GF-D8 (cell line): ENCODE measurements at places on chromosomes 3 and 15.

- DNase-seq: no peak
Measured at GRCh38 chr3:104367000-104367399, 999.7 kb upstream of the ALCAM start.

- DNase-seq: no peak
Measured at GRCh38 chr15:71052356-71052755, 62.9 kb upstream of the THSD4 start.

DNA sequence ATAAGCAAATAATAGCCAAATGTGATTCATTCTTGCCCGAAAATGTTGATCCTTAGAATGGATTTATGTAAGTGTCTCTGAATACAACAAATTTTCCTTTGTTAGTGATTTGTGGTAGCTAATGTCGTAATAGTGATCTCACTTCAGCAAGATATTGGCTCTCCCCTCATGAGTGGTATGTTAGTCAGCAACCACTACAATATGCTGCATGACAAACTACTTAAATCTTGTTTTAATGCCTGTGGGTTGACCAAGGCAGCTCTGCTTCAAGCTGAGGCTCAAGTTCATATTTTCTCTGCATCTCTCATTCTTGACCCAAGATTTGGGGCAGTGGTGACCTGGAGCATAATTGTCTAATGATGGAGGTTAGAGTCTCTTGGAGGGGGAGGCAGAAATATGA lies 49.8 kb upstream of the GALNT15 start:
- DNase-seq: no peak

GRCh38 chr3:41418961-41419691 lies 219.8 kb downstream of the CTNNB1 start:
- DNase-seq: no peak

- DNase-seq: no peak
Measured at GRCh38 chr3:47452453-47453215, 23.1 kb downstream of the SCAP start.

DNA sequence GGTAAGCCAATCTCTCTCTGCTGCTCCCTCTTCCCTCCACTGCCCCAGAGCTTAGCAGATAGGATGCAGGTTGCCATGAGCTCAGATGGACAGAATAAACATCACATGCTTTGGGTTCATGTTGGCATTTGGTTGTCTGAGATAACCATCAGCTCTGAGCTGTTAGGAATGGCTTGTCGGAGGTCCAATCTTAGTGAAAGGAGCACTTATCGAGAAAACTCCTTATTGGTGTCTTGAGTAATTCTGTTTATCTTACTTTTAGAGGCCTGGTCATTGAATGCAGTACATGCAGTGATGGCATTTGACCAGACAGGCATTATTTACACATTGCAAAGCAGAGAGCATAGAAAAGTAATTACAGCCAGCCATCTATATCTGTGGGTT lies 99.7 kb downstream of the CEMIP start:
- DNase-seq: no peak

DNA sequence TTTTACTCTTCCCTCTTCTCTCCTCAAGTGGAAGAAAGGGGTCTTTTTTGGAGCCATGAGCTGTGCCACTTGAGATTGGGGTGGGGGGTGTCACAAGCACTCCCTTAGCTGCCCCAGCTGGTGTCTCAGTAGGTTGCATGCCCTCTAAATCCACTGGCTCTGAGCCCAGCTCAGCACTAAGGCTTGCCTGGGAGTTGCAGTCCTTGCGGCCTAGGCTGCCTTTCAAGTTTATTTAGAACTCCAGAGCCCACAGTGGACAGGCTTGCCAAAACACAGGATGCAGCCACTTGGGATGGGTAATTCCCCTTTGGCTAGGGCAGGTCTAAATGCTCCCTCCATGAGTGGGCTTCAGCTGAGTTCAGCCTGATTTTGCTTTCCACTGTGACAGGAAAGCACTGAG lies 24.7 kb downstream of the C3orf20 start:
- no peak for DNase-seq
